ENCODE measurements at places on chromosomes 4 and X.

DNA sequence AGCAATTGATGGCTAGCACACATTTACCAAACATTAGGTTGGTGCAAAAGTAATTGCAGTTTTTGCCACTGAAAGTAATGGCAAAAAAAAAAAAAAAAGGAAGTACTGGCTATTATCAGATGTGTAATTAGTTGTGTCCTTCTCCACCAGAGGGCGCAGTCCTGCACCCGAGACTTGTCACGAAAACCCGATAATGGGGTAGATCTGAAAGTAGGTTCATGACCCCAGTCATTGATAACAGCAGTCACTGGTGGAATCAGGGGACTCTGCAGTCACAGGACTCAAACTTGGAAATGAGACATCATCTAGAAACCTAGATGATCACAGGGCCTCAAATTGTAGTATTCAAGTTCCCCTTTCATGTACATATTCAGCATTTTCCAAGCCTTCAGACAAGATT, 13.1 kb upstream of the ACOT9 start:
- no peak for DNase-seq

DNA sequence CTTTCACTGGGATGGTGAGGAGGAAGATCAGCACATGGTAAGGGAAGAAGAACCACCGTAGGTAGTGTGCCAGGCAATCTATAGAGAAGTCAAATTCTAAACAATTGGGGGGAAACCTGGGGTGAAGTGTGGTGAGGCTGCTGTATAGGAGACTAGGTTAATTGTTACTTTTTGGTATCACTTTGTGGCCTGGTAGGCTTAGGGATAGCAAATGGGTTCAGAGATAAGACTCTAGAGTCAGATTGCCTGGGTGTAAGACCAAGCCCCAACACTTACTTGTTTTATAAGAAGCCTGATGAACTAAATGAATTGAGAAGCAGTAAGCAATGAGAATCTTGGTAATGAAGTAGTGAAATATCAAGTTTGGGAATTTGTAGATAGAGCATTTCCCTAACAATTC, 8.7 kb downstream of the SMAD1 start:
- no peak for DNase-seq

GRCh38 chrX:100584611-100585010, at the start of gene TNMD:
Gene TNMD (plus strand): TSS chrX:100584936. CDS start chrX:100585019, 83 bp downstream.
- DNase-seq: no peak

- no peak for DNase-seq
These were observed 581.8 kb downstream of the NLGN4X start for GRCh38 chrX:5646818-5647217.

Measured in hypothalamus (tissue), 51 donors.